ENCODE measurements at places on chromosomes 6 and 20. TPM values are rescaled to one million over a fixed set of nuclear protein-coding genes. Genes with fewer than 3 reads are reported as not detected.

- DNase-seq, result no peak
Measured at GRCh38 chr20:63359937-63360849, 956 bp downstream of the CHRNA4 start.

- DNase-seq, result peak; percentile 94
Measured at GRCh38 chr6:43053545-43054205, at the start of gene CUL7. Gene CUL7, minus strand, starts transcription at chr6:43053851. Its CDS starts 1,063 bp downstream, at chr6:43052788.

DNA sequence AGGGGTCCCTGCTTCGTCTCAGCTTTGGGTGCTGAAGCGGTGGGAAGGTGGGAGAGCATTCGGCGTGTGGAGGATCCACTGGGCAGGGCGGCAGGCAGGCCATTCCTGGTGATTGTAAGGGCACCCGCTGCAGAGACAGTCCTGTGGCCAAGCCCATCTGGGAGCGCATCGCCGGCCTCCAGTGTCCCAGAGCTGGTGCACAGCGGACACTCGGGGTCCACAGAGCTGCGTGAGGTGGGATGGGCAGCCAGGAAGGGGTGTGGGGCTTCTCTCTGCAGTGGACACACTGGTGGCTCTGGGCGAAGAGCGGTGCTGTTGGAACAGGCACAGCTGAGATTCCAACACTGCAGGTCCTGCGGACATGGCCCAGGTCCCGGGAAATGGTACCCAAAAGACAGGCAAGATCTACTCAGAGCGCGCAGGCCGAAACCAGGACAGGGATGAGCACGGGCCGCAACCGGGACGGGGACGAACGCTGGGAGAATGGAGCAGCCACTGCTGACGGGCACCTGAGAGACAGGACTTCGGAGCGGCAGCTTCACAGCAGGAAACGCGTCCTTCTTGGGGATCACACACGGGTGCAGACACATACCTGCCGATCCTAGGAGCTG lies 188.2 kb downstream of the ERMARD start:
- DNase-seq, result no peak

DNA sequence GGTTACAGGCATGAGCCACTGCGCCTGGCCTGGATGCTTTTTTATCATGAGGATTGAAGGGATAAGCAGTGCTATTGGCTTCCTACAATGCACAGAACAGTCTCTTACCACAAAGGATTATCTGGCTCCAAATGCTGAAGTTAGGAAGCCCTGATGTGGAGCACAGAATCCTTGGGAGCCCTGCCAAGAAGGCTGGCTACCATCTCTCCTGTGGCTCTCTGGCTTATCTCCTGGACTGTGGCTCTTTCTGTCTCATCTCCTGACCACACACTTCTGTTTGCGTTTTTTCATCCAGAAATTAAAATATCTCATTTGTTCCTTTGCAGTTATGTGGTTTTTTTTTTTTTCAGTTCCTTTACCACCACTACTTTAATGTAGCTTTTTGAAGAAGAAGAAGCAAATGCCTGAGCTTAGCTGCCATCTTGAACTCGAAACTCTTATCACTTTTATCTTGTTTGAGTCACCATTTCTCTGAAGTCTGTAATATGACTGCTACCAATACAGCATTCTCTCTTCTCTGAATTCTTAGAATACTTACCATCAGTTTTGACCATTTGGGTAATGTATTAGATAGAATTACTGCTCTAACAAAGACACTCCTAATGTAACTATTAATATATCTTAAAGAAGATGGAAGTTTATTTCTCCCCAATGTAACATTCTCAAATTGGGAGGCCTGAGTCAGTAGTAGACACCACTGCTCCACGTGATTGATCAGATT lies 1044.7 kb downstream of the KIF16B start:
- peak; percentile 72 for DNase-seq

Gene LHFPL5
- not detected for total RNA-seq

GRCh38 chr20:1300083-1300840 lies 28.7 kb downstream of the SDCBP2 start:
- DNase-seq, result no peak

DNA sequence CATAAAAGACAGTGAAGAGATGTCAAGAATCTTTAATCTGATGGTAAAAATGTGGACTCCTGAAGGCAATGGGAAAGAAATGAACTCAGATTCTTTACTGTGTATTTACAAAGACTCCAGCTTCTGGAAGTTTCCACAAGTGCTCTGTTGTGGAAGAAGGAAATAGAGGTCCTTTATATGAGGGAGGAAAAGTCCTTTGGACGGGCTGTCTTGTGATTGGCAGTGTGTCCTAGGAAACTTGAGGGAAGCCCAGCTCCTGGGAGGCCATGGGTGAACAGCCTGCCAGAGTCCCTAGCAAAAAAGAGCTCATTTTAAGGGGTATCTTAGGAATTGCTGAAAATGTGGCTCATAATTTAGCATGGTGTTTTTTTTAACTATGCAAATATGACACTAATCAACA lies 92.0 kb downstream of the RNASET2 start:
- no peak for DNase-seq

Measured in A172 (cell line).